ENCODE measurements at places on chromosomes 7 and 10. TPM values are rescaled to one million over a fixed set of nuclear protein-coding genes. Genes with fewer than 3 reads are reported as not detected.

The FEZF1 gene
- not detected for total RNA-seq

The EPHB6 gene
- 7.0 TPM for total RNA-seq

DNA sequence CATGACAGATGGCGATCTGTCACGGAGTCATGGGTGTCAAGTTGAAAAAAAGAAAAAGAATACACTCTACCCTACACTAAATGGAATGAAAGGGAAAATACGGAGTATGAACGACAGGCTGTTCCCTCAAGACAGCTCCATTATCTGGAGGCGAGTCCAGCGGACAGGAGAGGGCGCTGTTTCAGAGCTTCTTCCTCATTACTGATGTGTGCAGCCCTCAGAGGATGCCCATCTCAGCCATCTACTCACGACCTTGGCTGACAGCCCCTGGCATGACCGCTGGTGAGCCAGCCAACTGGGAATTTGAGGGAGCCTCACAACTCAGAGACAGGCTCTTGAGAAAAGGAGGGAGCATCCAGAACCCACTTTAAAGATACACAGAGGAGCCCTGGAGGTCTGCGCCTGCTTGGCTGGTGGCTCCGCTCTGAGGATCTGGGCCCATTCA is 49.6 kb upstream of the SMNDC1 start:
- no peak overlapping the region for H3K27ac ChIP-seq
- no peaks in the 10 kb centered on the region for H3K27me3 ChIP-seq
- H3K4me1 ChIP-seq = peaks cover 23% of the 10 kb centered on the region
- no peak for DNase-seq
- no peaks in the 10 kb centered on the region for H3K36me3 ChIP-seq
- H3K4me3 ChIP-seq = no peak overlapping the region

DNA sequence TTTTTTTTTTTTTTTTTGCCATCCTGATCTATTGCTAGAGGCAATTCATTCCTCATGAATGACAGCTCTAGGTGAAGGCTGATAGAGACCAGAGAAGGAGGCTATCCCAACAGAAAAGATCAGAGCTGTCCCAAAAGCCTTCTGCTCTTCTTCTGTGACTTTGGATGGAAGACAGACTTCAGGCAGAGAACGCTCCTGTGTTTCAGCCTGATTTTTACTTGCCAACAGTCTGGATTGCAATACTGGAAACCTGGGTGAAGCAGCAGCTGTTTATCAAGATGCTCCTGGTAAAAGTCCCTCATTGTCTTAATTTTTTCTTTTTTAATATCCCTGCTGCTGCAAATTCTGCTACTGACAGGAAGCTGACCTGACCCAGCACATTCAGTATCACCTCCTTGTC is 219.5 kb downstream of the CCDC3 start:
- DNase-seq = no peak
- no peak overlapping the region for H3K27ac ChIP-seq

The GARIN1A gene
- 14.8 TPM for total RNA-seq

DNA sequence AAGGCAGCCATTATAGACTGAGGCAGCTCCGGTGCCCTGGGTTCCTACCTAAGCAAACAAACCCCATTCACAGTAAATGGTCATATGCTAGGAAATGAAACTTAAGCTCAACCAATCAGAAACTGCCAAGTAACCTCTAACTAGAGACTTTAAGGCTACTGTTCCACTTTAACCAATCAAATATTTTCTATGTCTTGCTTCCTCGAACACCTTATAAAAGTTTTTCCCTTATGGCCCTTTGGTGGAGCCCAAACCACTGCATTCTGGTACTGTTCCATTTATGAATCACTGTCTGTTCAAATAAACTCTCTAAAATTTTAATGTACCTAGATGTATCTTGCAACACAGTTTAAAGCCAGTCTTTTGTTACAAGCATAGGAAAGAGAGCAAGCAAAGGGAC is 361.1 kb downstream of the HGF start:
- H3K27ac ChIP-seq = no peak overlapping the region
- no peaks in the 10 kb centered on the region for H3K27me3 ChIP-seq
- no peak overlapping the region for H3K4me3 ChIP-seq
- no peak for DNase-seq
- H3K4me1 ChIP-seq = no peaks in the 10 kb centered on the region

The GBF1 gene
- total RNA-seq = 39.2 TPM

DNA sequence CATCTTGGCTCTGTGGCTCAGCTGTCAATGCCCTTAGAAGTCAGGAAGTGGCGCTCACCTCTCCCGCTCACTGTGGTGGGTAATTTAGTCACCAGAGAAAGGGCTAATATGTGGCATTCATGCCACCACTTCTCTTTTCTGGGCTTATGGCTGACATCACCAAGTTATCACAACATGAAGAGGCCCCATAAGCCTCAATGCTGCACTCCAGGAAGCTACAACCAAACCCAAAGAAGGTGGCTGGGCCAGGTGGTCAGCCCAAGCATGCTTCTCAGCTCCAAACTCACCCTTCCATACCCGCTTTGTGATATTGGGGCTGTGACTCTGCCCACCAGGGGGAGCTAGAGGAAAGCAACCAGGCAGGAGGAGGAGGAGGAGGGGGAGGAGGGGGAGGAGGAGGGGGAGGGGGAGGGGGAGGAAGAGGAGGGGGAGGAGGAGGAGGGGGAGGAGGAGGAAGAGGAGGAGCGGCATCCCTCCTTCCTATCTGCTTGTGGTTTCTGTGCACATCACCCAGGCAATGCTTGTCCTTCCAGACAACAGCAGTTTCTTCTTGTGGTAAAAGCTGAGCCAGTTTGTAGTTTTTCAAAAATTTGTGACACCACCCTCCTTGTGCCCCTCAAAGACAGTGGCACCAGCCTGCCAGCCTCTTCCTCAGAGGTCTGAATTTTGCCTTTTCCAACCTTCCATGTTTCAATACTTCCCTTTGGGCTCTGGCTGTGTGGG is 42.1 kb downstream of the CYP26A1 start:
- H3K36me3 ChIP-seq = no peaks in the 10 kb centered on the region
- no peak overlapping the region for H3K27ac ChIP-seq
- H3K4me3 ChIP-seq = no peak overlapping the region
- no peaks in the 10 kb centered on the region for H3K4me1 ChIP-seq
- peak; percentile 60 for DNase-seq

DNA sequence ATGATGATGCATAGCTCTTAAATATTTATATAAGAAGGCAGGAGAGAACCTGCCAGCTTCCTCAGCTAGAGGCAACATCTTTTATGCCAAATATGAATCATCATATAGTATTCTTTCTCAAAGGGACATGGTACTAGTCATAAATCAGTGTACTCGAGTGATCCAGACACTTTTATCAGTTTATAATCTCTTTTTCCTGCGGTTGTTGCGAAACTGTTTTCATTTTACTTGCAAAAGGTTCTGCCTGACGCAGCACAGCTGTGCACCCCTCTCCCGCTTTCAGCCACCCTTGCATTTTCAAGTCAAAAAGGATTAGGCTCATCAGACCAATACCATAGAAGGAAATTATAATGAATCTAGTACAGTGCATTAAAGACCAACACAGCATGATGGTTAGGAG is 332.3 kb upstream of the PRKCQ start:
- no peaks in the 10 kb centered on the region for H3K27me3 ChIP-seq
- no peaks in the 10 kb centered on the region for H3K4me1 ChIP-seq
- H3K4me3 ChIP-seq = no peak overlapping the region
- H3K36me3 ChIP-seq = no peaks in the 10 kb centered on the region
- no peak overlapping the region for H3K27ac ChIP-seq

- no peak overlapping the region for H3K4me3 ChIP-seq
- H3K36me3 ChIP-seq = no peaks in the 10 kb centered on the region
- no peak overlapping the region for H3K27ac ChIP-seq
- no peaks in the 10 kb centered on the region for H3K27me3 ChIP-seq
- DNase-seq = no peak
Observed at GRCh38 chr10:93026072-93026471, 34.5 kb upstream of the CYP26C1 start.

- no peaks in the 10 kb centered on the region for H3K36me3 ChIP-seq
- H3K4me3 ChIP-seq = no peak overlapping the region
- no peak overlapping the region for H3K27ac ChIP-seq
- H3K27me3 ChIP-seq = no peaks in the 10 kb centered on the region
- no peaks in the 10 kb centered on the region for H3K4me1 ChIP-seq
- DNase-seq = no peak
Observed at GRCh38 chr10:128035557-128035973, 90.7 kb downstream of the MKI67 start.

DNA sequence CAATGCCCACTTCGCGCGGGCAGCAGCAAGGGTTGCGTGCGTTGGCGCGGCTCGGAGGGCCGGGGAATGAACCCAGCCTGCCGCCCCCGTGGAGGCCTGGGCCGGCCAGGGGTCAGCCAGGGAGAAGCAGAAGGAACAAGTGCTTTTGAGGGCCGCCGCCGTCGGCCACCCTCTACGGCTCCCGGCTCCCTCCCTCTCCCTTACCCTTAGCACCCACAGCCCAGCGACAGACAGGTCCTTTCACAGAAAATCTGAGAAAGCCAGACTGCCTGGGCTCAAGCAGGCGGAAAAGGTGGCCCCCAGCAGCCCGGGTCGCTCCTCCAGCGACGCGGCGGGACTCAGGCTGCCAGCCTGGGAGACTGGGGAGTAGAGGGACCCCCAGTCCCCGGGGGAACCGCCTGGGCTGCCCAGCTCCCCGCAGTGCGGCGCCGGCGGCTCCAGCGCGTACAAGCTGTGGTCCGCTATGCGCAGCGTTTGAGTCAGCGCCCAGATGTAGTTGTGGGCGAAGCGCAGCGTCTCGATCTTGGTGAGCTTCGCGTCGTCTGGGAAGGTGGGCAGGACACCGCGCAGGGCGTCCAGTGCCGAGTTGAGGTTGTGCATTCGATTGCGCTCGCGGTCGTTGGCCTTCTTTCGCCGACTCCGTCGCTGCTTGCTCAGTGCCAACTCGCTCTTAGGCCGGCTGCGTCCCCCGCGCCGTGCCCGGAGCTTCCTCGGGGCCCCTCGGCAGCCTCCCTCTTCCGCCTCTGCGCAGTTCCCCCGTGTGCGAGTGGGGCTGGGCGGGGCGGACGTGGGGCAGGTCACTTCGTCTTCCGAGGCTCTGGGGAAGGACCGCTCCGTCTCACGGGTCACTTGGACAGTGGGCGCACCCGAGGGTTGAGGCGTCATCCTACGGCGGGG is 815 bp downstream of the NEUROG3 start:
- H3K4me3 ChIP-seq = peak overlapping the region; percentile 41
- peak; percentile 82 for DNase-seq

DNA sequence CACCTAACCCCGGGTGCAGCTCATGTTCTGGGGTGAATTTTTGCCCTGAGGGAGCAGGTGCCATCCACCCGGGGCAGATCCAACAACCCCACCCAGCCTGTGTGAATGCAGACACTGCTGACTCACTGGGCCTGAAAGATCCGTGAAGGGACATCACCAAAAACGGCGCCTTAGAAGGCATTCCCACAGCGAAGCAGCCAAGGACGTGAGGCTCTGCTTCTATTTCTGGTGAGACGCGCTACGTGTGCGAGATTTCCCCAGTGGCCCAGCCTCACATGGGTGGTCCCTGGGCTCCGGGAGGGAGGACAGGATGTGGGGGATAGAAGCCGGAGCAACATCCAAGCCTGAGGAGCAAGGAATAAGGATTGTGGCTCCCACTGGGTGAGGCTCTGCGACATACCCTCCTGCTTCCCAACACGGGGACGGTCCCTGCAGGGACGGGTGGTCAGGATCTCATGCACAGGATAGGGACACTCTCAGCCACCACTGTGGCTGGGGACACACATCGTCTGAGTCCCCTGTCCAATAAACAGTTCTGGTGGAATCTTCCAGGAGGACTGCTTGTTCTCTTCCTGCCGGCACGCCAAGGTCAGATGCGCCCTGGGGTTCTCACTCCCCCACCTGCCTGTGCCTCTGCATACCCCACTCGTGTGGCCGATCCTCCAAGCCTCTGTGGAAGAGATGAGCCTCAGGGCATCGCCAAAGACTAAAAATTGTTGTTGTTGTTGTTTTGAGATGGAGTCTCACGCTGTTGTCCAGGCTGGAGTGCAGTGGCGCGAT is 70.2 kb downstream of the ZRANB1 start:
- H3K4me1 ChIP-seq = peaks cover 32% of the 10 kb centered on the region
- no peak overlapping the region for H3K27ac ChIP-seq
- DNase-seq = no peak
- no peaks in the 10 kb centered on the region for H3K36me3 ChIP-seq
- H3K4me3 ChIP-seq = no peak overlapping the region

- DNase-seq = no peak
- no peak overlapping the region for H3K4me3 ChIP-seq
- no peaks in the 10 kb centered on the region for H3K27me3 ChIP-seq
- H3K4me1 ChIP-seq = peaks cover 13% of the 10 kb centered on the region
- no peak overlapping the region for H3K27ac ChIP-seq
Observed at GRCh38 chr7:19775578-19775977, 2.2 kb upstream of the TMEM196 start.

The TCAF2 gene
- total RNA-seq = 7.9 TPM

DNA sequence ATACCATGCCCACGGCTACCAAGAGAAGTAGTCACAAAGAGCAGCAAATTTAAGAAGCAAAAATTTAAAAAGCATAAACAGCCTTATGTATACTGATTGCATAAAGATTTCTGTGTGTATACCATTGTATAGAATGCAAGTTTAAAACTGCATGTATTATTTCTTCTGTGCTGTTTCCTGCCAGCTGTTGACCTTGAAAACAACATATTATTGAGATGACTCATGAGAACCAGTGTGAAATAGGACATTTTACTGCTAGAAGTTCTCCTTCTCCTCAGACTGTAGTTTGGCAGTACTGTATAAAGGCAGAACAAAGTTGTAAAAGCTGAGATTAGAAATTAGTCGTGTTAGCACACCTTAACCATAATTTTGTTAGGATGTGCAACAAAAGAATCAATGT is 42.3 kb upstream of the SGCE start:
- DNase-seq = no peak
- no peak overlapping the region for H3K27ac ChIP-seq
- no peaks in the 10 kb centered on the region for H3K4me1 ChIP-seq
- no peaks in the 10 kb centered on the region for H3K27me3 ChIP-seq
- no peak overlapping the region for H3K4me3 ChIP-seq
- H3K36me3 ChIP-seq = no peaks in the 10 kb centered on the region

The SPDYE16 gene
- 1.0 TPM for total RNA-seq

GRCh38 chr7:91082852-91083495 is 181.3 kb upstream of the FZD1 start:
- DNase-seq = no peak
- H3K36me3 ChIP-seq = no peaks in the 10 kb centered on the region

- no peak overlapping the region for H3K27ac ChIP-seq
- H3K4me3 ChIP-seq = no peak overlapping the region
- H3K36me3 ChIP-seq = no peaks in the 10 kb centered on the region
- H3K4me1 ChIP-seq = no peaks in the 10 kb centered on the region
- H3K27me3 ChIP-seq = no peaks in the 10 kb centered on the region
Observed at GRCh38 chr7:120538335-120538734, 265.4 kb downstream of the KCND2 start.

The SFRP4 gene
- under 0.01 TPM for total RNA-seq

DNA sequence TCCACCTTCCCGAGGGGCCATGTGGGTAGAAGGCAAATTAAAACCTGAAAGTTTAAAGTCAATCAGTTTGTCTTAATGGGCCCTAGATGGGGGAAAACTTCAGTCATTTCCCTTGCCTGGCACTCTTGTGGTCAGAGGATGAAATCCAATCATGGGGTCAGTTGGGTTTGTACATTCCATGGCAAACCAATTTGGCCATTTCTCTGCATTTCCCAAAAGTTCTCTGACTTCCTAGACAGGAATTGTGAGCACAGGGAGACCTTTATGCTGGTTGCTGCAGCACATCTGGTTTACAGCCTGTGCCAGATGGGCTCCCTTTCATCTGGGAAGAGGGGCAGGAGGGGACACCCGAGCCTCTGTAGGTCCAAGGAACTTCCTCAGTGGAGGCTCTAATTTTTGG is 113.0 kb downstream of the CYP26A1 start:
- H3K36me3 ChIP-seq = no peaks in the 10 kb centered on the region
- no peak for DNase-seq
- H3K4me3 ChIP-seq = no peak overlapping the region

- no peak for DNase-seq
- no peak overlapping the region for H3K4me3 ChIP-seq
- no peaks in the 10 kb centered on the region for H3K36me3 ChIP-seq
- no peaks in the 10 kb centered on the region for H3K27me3 ChIP-seq
- no peak overlapping the region for H3K27ac ChIP-seq
- H3K4me1 ChIP-seq = no peaks in the 10 kb centered on the region
Observed at GRCh38 chr10:127935071-127935561, 28.2 kb downstream of the PTPRE start.

The CYP3A7 gene
- 1.0 TPM for total RNA-seq

All from upper lobe of left lung (tissue), 6 donors.